ENCODE measurements at places on chromosomes 6 and 20.
A peak's percentile ranks its signal among the peaks of the same experiment; 100 is the strongest.

DNA sequence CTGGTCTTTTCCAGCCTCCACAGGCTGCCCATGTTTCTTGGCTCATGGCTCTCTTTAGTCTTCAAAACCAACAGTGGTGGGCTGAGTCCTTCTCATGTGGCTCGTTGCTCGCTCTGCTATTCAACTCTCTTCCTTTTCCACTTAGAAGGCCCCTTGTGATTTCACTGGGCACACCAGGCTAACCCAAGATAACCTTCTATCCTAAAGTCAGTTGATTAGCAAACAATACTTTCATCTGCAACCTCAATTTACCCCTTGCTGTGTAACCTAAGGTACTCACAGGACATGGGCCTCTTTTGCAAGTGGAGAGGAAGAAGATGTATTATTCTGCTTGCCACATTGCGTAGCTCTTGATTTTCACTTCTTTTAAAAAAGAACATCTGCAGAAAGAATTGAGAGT lies 79.6 kb downstream of the UTRN start:
- DNase-seq: no peak

- DNase-seq: no peak
Measured at GRCh38 chr6:144559865-144560593, 274.9 kb downstream of the UTRN start.

DNA sequence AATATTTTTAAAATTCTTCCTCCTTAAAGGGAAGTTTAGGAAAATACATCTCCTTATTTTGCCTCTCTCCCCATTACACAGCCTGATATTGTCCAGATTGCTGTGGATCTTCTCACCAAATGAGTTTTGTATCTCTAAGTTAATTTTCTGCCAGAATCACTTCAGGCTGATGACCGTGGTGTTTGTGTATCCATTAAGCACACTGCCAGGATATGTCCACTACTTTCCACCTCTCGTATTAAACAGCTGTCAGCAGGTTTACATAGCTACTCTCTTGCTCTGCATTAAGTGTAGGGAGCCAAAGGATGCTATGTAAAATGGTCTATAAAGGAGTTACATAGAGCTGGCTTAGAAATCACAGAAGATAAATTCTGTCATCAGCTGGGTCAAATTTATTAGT lies 201.1 kb downstream of the ZFAND3 start:
- DNase-seq: no peak

DNA sequence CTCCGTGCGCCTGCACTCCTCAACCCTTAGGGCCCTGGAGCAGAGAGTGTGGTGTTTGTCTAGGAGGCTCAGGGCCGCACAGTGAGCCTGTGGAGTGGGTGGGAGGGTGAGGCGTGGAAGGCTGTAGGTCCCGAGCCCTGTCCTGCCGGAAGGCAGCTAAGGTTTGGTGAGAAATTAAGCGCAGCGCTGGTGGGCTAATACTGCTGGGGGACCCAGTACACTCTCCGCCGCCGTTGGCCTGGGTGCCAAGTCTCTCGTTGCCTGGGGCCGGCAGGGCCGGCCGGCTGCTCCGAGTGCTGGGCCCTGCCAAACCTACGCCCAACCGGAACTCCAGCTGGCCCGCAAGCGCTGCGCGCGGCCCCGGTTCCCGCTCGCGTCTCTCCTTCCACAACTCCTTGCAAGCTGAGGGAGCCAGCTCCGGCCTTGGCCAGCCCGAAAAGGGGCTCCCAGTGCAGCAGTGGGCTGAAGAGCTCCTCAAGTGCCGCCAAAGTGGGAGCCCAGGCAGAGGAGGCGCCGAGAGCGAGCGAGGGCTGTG lies 40.4 kb upstream of the MCUR1 start:
- DNase-seq: no peak

GRCh38 chr6:16844183-16844582 lies 82.9 kb upstream of the ATXN1 start:
- no peak for DNase-seq

GRCh38 chr20:49561256-49561655 lies 6.7 kb downstream of the PTGIS start:
- DNase-seq: no peak

DNA sequence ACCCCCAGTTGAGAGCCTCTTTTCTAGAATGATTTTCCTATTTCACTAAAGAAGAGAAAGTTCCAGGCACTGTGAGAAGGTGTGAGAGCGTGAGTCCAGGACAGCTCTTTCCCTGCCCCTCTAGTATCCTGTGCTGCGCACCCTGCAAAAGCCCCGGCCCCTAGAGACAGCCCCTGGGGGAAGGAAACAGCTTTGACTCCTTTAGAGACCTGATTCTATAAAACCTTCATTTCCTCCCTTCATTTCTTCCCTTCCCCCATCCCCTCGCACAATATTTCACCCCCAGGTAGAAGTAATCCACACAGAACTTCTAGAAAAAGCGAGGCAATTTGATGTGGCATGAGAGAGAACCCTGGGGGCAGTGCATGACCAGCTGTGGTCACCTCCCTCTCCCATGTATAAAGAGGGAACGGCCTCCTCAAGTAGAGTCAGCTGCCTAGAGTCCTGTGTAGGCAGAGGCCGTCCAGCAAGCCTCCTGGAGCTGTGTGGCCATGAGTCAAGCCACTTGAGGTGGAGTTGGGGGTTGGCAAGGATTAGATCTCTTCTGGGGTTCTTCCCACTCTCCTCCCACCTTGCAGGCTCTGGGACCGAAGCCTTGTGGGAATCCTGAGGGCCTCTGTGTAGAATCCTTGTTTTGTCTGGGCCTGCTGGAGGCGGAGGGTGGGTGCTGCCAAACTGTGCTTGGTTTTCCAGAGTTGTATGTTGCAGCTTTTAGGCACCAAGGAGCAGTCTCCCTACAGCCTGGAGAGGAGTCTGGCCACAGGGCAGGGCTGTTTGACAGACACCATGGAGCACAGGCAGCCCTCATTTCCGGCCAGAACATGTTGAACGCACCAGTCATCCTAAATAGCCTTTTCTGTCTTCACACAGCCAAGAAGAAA lies 41.7 kb downstream of the CHMP4B start:
- no peak for DNase-seq

- no peak for DNase-seq
Measured at GRCh38 chr20:56516631-56517030, 7.9 kb upstream of the FAM209A start.

GRCh38 chr6:121771937-121772720 lies 336.7 kb downstream of the GJA1 start:
- no peak for DNase-seq

- no peak for DNase-seq
Measured at GRCh38 chr20:49899541-49900383, 15.6 kb downstream of the SPATA2 start.

GRCh38 chr20:17808357-17808756 lies 108.6 kb downstream of the BANF2 start:
- DNase-seq: no peak

DNA sequence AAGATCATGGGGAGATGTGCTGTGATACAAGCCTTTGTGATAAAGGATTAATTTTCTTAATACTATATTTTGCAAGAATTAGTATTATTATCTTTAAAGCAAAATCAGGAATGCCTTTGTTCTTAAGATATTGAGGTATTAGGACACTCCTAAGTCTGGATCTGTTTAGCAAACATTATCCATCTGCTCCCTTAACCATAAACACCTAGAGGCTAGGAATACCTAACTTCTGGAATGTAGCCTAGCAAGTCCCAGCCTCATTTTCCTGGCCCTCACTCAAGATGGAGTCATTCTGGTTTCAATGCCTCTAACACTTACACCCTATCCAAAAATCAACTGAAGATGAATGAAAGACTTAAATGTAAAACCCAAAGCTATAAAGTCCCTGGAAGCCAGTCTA lies 106.3 kb upstream of the GJE1 start:
- no peak for DNase-seq

DNA sequence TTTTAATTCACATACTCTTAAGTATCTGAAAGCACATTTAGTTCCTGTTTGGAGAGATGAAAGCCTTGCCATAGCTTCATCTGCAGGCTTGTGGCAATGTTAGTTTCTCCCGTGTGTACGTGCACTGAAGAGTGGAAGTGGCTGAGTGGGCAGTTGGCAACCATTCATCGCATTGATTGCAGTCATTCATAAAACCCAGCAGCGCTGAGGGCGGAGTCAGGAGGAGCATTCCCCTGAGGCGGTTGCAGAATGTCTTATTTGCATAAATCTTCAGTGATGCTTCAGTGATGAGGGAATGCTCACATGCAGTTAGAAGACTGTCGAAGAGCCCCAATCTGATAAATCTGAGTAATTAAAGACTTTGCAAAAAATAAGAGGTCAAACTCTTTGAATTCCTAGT lies 79.1 kb downstream of the RIMS1 start:
- no peak for DNase-seq

GRCh38 chr6:146548898-146549374 lies 5.3 kb downstream of the RAB32 start:
- no peak for DNase-seq

DNA sequence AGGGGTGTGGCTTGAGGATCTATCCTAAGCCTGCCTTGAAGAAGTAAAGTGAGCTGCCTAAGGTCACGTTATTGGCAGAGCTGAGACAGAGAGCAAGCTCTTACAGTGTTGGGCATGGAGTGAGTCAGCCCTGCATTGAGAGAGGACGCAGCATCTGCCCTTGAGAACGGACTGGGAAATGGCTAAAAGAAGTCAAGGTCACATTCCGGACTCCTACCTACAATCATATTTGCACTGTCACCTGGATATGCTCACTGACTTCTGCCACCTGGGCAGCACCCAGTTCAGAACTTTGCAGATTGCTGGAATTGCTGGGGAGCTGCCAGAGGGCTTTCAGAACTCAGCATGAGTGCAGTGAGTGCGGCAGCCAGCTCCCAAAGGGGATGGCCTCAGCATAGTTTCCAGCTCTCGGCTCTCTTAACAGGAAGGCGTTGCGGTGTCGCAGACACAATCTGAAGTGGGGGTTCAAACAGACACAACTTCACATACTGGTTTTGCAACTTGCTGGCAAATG lies 199.3 kb upstream of the SGK1 start:
- no peak for DNase-seq

DNA sequence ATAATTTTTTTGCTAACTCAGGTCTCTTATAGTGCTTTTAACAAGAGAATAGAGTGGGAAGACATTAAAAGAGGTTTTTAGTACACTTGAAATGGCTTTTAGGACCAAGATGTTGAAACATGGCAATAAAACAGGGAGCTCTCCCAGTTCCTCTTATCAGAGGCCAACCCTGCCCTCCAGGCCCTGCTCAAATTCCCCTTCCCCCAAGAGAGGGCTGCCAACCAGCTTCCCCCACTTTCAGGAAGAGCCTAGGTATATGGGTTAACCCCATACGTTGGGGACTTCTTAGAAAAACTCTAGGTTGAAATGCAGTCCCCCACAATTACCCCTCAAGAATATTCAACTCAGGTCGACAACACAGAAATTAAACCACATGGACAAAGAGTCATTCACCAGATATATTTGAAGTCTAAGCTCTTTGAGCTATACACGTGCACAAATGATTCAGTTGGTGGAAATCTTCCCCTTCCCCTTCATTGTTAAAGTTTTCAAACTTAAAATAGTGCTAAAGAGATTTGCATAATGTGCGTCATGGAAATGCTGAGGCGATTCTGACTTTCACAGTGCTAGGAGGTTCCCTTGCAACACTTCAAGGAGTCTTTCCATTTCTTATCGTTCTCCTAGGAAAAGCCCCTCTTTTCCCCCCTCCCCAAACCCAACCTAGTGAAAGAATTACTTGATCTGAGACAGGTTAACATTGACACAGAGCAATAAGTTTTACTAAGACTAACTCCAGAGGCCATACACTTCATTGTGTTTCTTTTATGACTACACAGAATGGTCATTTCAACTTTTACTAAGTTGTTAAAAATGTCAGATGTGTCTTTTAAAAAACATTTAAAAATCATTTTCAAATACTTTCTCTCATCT lies 49.8 kb upstream of the ENPP5 start:
- no peak for DNase-seq

DNA sequence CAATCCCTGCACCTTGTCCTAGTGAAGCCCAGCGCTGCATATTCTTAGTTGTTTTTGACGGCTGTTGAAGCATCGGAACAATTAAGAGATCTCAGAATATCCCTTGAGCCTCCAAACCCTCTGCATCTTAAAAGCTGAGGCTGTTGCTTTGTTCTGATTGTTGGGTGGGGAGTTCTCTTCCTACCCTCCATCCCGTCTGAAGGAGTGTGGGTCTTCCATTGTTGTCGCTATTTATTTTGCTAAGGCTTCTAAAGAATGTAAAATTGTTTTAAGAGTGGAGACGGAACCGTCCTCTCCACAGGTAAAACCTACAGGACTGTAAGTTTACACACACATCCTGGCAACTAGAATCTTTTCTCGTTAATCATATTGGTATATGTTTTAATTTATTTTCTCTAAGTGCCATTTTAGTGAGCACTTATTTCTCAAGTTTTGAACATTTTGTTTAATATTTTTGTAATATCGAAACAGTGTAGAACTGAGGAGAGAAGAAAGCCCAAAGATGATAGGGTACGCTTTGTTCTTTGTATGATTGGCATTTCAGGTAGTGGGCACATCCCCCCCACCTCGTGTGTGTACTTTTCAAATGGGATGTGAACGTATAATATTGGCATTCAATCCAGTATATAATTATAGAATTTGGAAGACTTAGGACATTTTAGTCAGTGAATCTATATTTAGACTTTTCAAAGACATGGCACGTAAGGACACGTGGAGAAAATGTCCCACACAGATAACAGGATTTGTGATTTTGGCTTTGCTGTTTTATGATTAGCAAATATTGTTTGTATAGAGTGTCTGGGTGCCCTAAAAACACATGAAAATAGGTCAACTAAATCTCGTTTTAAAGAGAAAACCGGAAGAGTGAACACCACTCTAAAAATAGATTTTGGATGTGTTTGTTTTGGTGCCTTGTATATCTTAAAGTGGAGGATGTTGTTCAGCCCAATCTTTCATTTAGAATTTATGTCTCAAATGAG lies 1.3 kb downstream of the RNF146 start:
- DNase-seq: peak; percentile 25

GRCh38 chr6:128033156-128033555 lies 132.3 kb upstream of the THEMIS start:
- no peak for DNase-seq

- no peak for DNase-seq
Measured at GRCh38 chr6:71496018-71496721, 207.6 kb downstream of the OGFRL1 start.

GRCh38 chr6:112251171-112251875 lies 3.0 kb downstream of the LAMA4 start:
- no peak for DNase-seq

DNA sequence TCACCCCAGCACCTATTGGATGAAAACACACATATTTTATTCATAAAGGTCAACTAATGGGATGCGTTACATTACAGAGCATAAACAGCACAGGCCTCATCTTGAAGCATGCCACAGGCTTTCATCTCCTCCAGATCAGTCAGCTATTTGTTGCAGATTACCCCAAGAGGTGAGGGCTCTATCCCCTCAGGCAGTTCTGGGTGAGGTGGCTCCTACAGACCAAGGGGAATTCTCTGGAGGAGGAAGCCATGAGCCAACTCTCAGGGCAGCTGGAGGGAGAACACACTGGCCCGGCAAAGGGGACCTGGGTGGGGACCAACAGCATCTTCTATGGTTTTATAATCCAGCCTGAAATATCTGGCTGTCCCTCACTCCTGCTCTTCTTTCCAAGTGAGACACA lies 126.4 kb upstream of the BTBD3 start:
- no peak for DNase-seq

GRCh38 chr6:84696166-84696565 lies 68.2 kb downstream of the TBX18 start:
- DNase-seq: no peak

Data from SW 1271 (cell line).